ENCODE measurements at places on chromosomes 12 and 14.

GRCh38 chr14:89332031-89332430 lies 85.0 kb downstream of the FOXN3 start:
- H3K27ac ChIP-seq = no peak overlapping the region
- peaks cover 22% of the 10 kb centered on the region for H3K4me1 ChIP-seq
- H3K4me3 ChIP-seq = no peak overlapping the region
- H3K36me3 ChIP-seq = no peaks in the 10 kb centered on the region
- no peaks in the 10 kb centered on the region for H3K27me3 ChIP-seq

DNA sequence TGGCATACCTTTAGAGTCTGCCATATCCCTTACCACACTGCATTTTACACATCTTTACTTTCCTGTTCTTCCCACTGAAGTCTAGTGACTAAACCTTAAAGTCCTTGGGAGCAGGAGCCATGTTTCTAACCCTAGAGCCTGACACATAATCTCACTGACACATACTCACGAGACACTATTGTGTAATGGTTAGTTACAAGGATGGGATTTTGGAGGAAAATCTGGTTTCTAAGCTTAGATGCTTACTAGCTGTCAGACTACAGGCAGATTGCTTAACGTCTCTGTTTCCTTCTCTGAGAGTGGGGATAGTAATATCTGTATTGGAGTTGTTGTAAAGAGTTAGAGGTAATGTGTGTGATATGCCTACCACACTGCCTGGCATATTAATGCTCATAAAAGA lies 6.2 kb upstream of the DYRK4 start:
- no peak for DNase-seq
- H3K27ac ChIP-seq = no peak overlapping the region
- H3K36me3 ChIP-seq = no peaks in the 10 kb centered on the region

DNA sequence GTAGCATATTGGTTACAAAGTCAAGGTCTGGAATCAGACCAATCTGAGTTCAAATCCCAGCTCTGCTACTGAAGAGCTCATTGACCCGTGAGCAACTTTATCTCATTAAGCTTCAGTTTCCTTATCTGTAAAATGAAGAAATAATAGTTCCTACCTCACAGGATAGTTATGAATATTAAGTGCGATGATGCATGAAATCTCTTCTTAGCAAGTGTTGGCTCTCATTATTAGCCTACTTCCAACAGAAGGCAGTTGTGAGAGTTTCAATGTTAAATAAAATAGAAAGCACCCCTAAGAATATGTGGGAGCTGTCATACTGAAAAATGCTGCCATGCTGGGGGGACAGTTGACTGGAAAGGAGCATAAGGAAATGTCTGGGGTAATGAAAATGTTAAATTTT lies 39.0 kb upstream of the ITPR2 start:
- no peak overlapping the region for H3K27ac ChIP-seq
- no peak for DNase-seq
- no peaks in the 10 kb centered on the region for H3K27me3 ChIP-seq
- no peaks in the 10 kb centered on the region for H3K36me3 ChIP-seq
- peaks cover 2% of the 10 kb centered on the region for H3K4me1 ChIP-seq

DNA sequence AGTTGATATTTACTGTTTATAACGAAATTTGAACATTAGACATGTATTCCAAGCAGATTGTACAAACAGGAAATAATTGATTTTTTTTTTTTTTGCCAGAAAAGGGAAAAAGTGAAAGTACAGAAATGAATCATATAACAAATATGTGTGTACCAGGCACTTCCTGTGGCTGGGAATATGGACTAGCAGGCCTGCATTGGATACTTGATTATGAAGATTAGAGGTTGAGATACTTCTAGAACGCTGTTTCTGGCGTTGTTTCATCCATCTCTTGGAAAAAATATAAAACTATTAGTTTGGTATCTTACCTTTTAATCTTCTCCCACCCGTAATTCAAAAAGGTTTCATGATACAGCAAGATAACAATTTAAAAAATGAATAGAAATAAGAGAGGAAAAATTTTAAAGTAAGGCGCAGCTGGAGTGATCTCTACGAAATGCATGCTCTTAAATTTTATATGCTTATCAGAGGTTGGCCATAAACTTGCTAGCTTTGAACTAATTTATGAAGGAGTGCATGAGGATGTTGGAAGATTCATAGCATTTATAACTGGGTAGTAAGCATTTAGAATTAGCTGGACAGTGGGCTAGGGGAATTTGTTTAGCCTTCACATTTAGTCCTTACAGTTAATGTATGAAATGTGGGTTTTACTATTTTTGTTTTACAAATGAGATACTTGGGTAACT lies 90.8 kb downstream of the AEBP2 start:
- H3K36me3 ChIP-seq = no peaks in the 10 kb centered on the region
- H3K27me3 ChIP-seq = no peaks in the 10 kb centered on the region
- H3K4me3 ChIP-seq = no peak overlapping the region
- no peak for DNase-seq
- no peak overlapping the region for H3K27ac ChIP-seq
- peaks cover 3% of the 10 kb centered on the region for H3K4me1 ChIP-seq

GRCh38 chr12:85733984-85734383 lies 102.2 kb downstream of the RASSF9 start:
- DNase-seq = no peak
- H3K4me1 ChIP-seq = no peaks in the 10 kb centered on the region
- no peak overlapping the region for H3K4me3 ChIP-seq
- H3K27me3 ChIP-seq = no peaks in the 10 kb centered on the region

- no peak overlapping the region for H3K4me3 ChIP-seq
- H3K27ac ChIP-seq = no peak overlapping the region
- no peaks in the 10 kb centered on the region for H3K27me3 ChIP-seq
- DNase-seq = no peak
- no peaks in the 10 kb centered on the region for H3K36me3 ChIP-seq
- no peaks in the 10 kb centered on the region for H3K4me1 ChIP-seq
Measured at GRCh38 chr12:115437061-115437567, 753.1 kb upstream of the TBX3 start.

GRCh38 chr12:53930591-53931255 lies 7.9 kb upstream of the HOXC13 start:
- H3K27ac ChIP-seq = no peak overlapping the region
- no peak overlapping the region for H3K4me3 ChIP-seq
- H3K36me3 ChIP-seq = no peaks in the 10 kb centered on the region
- H3K4me1 ChIP-seq = no peaks in the 10 kb centered on the region
- peaks cover 15% of the 10 kb centered on the region for H3K27me3 ChIP-seq

DNA sequence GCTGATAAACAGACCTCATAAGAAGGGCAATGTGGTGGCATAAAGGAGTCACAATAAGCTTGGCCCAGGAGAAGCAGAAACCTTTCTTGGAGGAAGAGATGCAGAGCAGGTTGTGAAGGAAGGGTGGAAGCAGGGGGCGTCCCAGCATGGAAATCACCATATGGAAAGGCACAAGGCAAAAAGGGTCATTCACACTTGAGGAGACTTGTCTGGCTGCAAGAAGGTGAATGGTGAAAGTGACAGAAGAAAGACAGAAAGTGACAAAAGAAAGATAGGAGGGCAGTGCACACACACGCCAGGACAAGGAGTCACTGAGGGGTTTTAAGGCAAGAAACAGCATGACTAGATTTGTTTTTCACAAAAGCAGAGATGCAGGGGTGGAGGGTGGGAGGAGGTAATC lies 38.3 kb downstream of the GALNT4 start:
- H3K4me1 ChIP-seq = no peaks in the 10 kb centered on the region
- DNase-seq = no peak

GRCh38 chr12:121874071-121874470 lies 14.5 kb upstream of the PSMD9 start:
- H3K4me3 ChIP-seq = no peak overlapping the region
- H3K27ac ChIP-seq = no peak overlapping the region
- no peak for DNase-seq
- no peaks in the 10 kb centered on the region for H3K4me1 ChIP-seq
- no peaks in the 10 kb centered on the region for H3K36me3 ChIP-seq

GRCh38 chr14:73374218-73374617 lies 84.1 kb downstream of the NUMB start:
- DNase-seq = no peak
- H3K36me3 ChIP-seq = no peaks in the 10 kb centered on the region
- H3K4me3 ChIP-seq = no peak overlapping the region
- H3K4me1 ChIP-seq = peaks cover 1% of the 10 kb centered on the region
- H3K27ac ChIP-seq = no peak overlapping the region

DNA sequence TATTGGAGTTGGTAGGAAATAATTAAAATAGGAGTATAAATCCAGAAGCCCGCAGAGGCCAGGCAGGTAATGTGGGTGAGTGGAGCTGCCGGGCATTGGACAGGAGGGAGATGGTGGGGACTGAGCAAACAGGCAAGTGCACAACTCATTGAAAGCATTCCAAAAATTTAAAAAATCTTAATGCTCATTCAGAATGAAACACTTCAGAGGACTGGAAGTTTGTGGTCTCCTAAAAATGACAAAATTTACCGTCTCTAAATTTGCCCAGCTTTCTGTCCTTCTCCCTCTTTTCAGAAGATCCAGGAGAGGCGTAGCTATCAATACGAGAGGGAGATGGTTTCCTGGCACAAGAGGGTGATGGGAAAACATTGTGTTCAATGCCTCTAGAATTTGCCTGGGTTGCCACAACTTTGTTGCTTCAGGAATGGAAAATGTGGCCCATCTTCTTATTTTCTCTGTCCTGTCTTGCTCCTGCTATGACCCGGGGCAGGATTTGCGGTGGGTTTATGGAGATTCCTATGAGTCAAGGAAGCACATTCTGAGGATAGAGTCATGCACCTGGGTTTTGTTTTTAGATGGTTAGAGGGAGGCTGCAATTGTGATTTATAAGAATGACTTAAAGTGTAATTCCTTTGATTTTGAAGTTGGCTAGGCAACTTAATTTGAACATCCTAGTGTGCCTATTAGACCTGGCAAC lies 72.2 kb downstream of the BORCS5 start:
- H3K4me3 ChIP-seq = no peak overlapping the region
- no peak overlapping the region for H3K27ac ChIP-seq
- no peak for DNase-seq
- H3K36me3 ChIP-seq = no peaks in the 10 kb centered on the region
- H3K4me1 ChIP-seq = peaks cover 3% of the 10 kb centered on the region

DNA sequence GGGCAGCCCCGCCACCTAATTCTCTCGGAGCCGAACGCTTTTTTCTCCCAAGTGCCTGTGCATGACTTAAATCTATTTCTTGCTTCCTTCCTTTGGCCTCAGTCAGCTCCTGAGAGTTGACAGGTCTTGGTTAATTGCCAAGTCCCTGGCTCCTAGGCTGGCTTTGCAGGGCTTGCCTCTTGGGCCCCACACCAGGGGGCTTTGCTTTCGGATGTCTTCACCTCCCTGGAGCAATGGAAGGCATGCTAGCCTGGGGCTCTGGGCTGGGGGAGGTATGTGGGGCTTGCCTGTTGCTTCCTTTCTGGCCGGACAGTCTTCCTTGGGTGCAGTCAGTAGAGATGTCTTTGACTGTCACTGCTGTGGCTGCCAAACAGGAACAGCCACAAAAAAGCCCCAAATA lies 2.2 kb upstream of the KRT80 start:
- no peak for DNase-seq
- H3K4me3 ChIP-seq = no peak overlapping the region
- H3K27ac ChIP-seq = peak overlapping the region; percentile 4
- H3K27me3 ChIP-seq = no peaks in the 10 kb centered on the region
- H3K36me3 ChIP-seq = no peaks in the 10 kb centered on the region
- H3K4me1 ChIP-seq = peaks cover 24% of the 10 kb centered on the region

GRCh38 chr14:69291891-69292561 lies 32.1 kb downstream of the GALNT16 start:
- H3K36me3 ChIP-seq = no peaks in the 10 kb centered on the region
- H3K4me1 ChIP-seq = peaks cover 10% of the 10 kb centered on the region
- H3K4me3 ChIP-seq = no peak overlapping the region

DNA sequence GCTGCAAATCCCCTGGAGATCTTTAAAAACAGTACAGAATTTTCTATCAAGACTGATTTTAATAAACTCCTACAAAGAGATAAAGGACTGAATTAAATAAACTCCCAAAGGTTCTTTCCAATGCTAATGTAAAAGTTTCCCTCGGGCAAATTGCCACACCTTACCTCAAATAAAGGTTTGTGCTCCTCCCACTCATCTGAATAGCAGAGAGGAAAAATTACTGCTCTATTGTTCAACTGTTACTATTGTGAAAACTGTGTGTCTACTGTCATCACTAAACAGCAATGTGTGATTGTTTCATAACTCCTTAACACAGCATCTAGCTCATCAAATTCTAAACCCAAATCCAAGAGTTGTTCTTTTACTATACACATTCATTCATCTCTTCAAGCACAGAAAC lies 3.2 kb downstream of the SPTLC2 start:
- DNase-seq = no peak
- H3K4me1 ChIP-seq = peaks cover 3% of the 10 kb centered on the region
- no peak overlapping the region for H3K4me3 ChIP-seq
- H3K27ac ChIP-seq = no peak overlapping the region

- no peaks in the 10 kb centered on the region for H3K36me3 ChIP-seq
- H3K27me3 ChIP-seq = no peaks in the 10 kb centered on the region
- no peak overlapping the region for H3K27ac ChIP-seq
- DNase-seq = no peak
- H3K4me3 ChIP-seq = no peak overlapping the region
- no peaks in the 10 kb centered on the region for H3K4me1 ChIP-seq
Measured at GRCh38 chr12:84763107-84763506, 149.5 kb downstream of the SLC6A15 start.

DNA sequence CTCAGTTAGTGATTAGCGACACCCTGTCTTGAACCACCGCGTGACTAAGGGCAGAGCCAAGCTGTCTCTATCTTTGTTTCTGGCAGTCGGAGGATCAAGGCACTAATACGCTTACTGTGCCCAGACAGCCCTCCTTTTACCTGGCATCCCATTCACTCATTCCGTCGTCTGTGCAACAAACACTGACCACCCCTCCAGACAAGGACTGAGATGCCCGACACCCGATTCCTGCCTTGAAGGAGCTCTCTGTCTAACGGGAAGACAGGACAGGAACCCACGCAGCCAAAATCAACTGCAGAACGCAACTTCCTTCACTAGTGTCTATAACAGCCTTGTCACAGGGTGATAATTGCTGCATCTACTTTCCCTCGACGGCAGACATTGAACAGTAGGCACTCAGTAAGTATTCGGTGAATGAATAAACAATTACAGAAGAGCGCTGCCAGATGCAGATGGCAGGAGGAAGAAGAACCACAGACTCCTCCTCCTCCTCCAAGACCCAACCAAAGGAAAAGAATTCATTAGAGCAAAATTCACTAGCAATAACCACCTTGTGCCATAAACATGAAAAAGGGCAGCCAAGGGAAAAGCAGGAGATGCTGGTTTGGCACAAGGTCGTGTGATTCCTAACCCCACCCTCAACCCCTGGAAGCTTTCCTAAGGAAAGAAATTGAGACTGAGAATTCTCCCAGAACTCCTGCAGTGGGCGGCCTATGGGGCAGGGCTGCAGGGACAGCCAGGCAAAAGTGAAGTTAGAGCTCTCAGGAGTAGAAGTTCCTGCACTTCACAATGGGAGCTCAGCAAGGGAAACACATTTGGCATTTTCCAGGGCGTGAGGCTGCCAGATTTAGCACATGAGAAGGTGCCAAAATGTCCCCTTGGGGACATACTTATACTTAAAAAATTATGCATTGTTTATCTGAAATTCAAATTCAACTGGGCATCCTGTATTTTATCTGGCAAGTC lies 186.6 kb upstream of the DIO3 start:
- DNase-seq = no peak
- peaks cover 10% of the 10 kb centered on the region for H3K4me1 ChIP-seq
- H3K27ac ChIP-seq = no peak overlapping the region
- no peaks in the 10 kb centered on the region for H3K27me3 ChIP-seq
- H3K4me3 ChIP-seq = no peak overlapping the region

Data from ovary (tissue), 10 donors.